ENCODE measurements at places on chromosomes 7 and 10.

- DNase-seq: no peak
These were observed 79.1 kb downstream of the NAMPT start for GRCh38 chr7:106205621-106206222.

- peak; percentile 41 for DNase-seq
These were observed 52.6 kb upstream of the BET1 start for GRCh38 chr7:94056796-94057207.

- DNase-seq: peak; percentile 50
These were observed 282.4 kb downstream of the HPSE2 start for GRCh38 chr10:98953251-98953650.

DNA sequence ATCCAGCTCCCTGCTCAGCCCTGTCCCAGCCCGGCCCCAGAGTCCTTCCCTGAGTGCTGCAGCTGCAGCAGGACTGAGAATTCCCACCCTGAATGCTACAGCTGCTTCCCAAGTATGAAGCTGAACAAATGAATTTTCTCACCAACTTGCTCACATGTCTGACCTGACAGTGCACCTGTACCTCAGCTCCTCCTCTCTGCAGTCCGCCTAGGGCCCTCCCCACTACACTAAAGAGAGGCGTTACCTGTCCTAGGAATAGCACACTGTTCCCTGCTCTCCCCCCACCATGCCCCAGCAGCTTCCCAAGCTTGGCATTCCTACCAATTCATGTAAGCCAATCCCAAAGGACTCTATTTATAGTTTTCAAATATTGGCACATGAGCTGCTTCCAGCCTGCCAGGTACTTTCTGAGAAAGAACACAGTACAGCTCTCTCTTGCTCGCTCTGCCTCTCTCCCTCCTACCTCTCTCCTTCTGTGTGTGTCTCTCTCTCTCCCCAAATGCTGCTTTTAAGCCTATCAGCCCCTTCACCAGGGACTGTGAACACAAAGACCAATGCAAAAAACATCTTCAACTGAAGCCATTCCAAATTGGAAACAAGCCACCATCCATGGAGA is 400.1 kb downstream of the TNS3 start:
- no peak for DNase-seq

- no peak for DNase-seq
These were observed 370.3 kb upstream of the CELF2 start for GRCh38 chr10:10647331-10647730.

GRCh38 chr10:48507933-48508790 is 96.7 kb downstream of the ARHGAP22 start:
- DNase-seq: peak; percentile 55

DNA sequence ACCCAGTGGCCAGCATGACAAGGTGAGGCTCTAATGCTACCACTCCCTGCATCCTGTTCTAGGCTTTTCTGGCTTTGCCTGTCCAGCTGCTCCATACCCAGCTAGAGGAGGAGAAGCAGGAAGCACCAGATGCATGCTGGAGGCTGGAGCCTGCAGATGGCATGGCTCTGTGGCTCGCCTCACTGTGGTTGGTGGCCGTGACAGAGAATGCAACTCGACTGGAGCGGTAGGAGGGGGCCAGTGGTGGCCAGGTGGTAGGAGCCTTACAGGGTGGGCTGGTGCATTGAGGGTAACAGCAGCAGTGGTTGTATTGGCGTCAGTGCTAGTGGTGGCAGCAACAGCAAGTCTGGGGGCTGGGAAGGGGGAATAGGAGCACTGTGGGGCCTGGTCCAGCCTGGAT is 128.6 kb downstream of the ZNF248 start:
- no peak for DNase-seq

DNA sequence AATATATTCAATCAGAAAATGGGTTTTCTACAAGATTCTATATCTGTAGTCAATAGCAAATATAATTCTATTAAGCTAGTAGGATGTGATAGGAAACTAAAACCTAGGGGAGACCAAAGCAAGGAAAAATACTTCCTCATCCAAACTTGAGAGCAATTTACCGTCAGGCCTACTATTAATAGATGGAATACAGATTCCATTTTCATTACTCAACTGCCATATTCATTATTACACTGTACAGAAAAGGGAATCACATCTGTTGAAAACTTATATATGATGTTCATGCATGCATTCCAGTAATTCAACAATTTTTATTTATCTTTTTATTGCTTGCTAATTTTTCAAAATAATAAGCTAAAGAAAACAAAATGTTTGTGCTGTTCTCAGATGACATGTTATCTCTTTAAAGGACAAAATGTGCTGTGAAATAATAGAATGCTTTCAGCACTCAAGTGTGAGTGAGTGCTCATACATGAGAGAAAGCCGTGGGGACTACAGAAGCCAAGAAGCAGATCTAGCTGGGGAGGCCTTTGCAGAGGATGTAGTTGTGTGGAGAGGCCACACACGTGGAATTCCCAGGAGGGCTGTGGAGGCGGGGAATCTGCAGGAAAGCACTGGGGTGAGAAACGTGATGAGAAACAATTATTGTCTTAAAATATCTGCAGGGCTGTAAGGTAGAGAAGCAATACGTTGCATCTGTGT is 110.0 kb downstream of the EGFR start:
- no peak for DNase-seq
